Activated CD4-positive, alpha-beta T cell treated with anti-CD3 and anti-CD28 coated beads, Interleukin-2, amount 10 ng/mL, durations not matched to agents 24 days and 14 days (primary cell): ENCODE measurements at places on chromosomes 2 and 18. TPM values are rescaled to one million over a fixed set of nuclear protein-coding genes. Genes with fewer than 3 reads are reported as not detected.

Gene CD8B
- 0.50 TPM in 1 of 2 replicates, not detected in the other for total RNA-seq

DNA sequence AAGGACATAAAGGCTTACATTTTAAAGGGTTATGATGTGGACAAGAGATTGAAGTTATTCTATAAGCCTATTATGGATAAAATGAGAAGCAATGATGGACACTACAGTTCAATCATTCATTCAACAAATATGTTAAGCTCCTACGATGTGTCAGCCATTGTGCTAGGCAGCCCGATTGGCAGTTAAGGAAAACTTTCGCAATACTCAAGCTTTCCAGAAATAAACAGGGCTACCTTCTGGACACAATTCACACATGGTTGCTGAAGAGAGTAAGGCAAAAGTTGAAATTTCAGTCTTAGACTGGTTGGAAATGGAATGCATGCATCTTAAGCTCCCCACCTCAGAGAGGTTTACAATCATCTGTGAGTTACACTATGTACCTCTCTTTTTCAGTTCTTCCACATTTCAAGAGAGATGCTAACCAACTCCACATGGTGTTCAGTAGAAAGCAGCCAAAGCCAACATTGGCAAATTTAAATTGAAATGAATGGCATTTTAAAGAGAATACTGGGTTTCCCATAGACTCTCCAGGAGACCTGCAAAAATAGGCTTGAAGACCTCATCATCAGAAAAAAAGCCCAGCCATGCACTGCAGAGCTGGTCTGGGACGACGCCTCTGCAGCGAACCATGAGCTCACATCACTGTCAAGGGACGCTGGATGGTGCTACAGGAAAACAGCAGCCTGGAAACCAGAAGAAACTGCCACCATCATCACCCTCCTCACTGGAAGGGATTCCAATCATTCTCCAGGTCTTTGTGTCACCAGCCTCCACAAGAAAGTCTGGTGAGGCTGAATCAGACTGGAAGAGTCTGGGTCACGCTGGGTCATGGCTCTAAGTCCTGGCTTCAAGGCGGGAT lies 276.3 kb downstream of the AFF3 start:
- no peak overlapping the region for H3K27ac ChIP-seq
- no peak overlapping the region for H3K4me3 ChIP-seq
- no peaks in the 10 kb centered on the region for H3K36me3 ChIP-seq
- H3K27me3 ChIP-seq, result no peaks in the 10 kb centered on the region
- H3K4me1 ChIP-seq, result peaks cover 8% of the 10 kb centered on the region
- DNase-seq, result peak; percentile 36

GRCh38 chr2:216673021-216673420 lies 22.3 kb downstream of the IGFBP5 start:
- no peak overlapping the region for H3K27ac ChIP-seq
- no peak overlapping the region for H3K4me3 ChIP-seq
- DNase-seq, result no peak
- no peaks in the 10 kb centered on the region for H3K4me1 ChIP-seq
- no peaks in the 10 kb centered on the region for H3K36me3 ChIP-seq

DNA sequence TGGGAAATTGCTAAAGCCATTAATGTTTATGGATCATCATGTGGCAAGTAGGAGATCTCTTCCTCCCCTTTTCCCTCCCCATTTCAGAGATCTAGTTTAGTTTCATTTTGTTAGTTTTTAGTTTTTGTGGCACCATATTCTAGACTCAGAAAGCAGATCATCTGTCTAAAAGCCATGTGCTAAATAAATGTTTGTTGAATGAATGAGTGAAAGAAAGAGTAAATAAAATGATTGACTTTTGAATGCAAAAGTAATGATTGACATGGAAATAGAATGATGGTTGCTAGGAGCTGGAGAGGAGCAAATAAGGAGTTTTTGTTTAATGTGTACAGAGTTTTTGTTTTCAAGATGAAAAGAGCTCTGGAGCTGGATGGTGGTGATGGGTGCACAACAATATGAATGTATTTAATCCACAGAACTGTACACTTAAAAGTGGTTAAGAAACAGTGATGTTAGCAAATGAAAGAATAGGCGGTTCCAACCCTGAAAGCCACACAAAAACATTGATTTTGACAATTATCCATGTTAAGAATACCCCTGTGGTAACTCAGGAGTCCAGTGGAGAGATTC lies 23.6 kb downstream of the TMEM178A start:
- no peak overlapping the region for H3K4me3 ChIP-seq
- peaks cover 19% of the 10 kb centered on the region for H3K27me3 ChIP-seq
- DNase-seq, result no peak
- no peaks in the 10 kb centered on the region for H3K36me3 ChIP-seq

GRCh38 chr2:74742471-74742870 lies 88.4 kb downstream of the SEMA4F start:
- DNase-seq, result no peak
- no peak overlapping the region for H3K27ac ChIP-seq
- no peaks in the 10 kb centered on the region for H3K4me1 ChIP-seq
- H3K27me3 ChIP-seq, result peaks cover 2% of the 10 kb centered on the region
- no peak overlapping the region for H3K4me3 ChIP-seq
- H3K36me3 ChIP-seq, result no peaks in the 10 kb centered on the region

Gene SMIM21
- not detected in 2 replicates for total RNA-seq

DNA sequence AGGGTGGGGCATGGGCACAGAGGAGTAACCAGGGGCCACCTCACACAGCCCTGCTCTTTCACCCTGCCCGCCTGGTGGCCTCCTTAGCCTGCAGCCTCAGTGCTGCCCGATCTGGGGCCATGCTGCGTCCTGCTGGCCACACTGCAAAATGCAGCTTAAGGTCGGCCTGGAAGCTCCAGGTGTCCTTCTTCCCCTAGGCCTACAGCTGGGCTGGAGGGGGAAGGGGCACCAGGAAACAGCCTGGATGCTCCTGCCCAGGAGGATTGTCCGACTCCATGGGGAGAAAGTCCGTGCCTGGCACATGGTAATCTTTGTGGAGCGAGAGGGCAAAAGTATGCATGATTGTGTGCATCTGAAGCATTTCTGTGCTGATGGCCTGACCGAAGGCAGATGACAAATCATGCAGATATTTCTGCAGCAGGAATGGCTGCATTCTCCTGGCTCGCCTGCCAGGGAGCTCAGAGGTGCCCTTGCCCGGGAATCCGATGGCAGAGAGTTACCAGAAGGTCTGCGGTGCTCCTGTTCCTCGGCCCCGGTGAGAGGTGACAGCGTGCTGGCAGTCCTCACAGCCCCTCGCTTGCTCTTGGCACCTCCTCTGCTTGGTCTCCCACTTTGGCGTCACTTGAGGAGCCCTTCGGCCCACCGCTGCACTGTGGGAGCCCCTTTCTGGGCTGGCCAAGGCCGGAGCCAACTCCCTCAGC lies 12.8 kb upstream of the ALPP start:
- H3K27me3 ChIP-seq, result no peaks in the 10 kb centered on the region
- no peaks in the 10 kb centered on the region for H3K36me3 ChIP-seq
- no peak overlapping the region for H3K4me3 ChIP-seq
- H3K4me1 ChIP-seq, result peaks cover 18% of the 10 kb centered on the region
- no peak overlapping the region for H3K27ac ChIP-seq

Gene THSD7B
- total RNA-seq, result not detected in 2 replicates

Gene ACTG2
- not detected in 2 replicates for total RNA-seq

GRCh38 chr2:109269706-109270504 lies 140.9 kb downstream of the SH3RF3 start:
- peaks cover 9% of the 10 kb centered on the region for H3K27me3 ChIP-seq
- no peak overlapping the region for H3K4me3 ChIP-seq
- peaks cover 2% of the 10 kb centered on the region for H3K4me1 ChIP-seq
- DNase-seq, result no peak
- H3K27ac ChIP-seq, result no peak overlapping the region
- no peaks in the 10 kb centered on the region for H3K36me3 ChIP-seq

GRCh38 chr2:131588152-131588873 lies 60.6 kb downstream of the CCDC74A start:
- H3K4me3 ChIP-seq, result no peak overlapping the region
- no peaks in the 10 kb centered on the region for H3K36me3 ChIP-seq
- H3K4me1 ChIP-seq, result no peaks in the 10 kb centered on the region
- no peak for DNase-seq

GRCh38 chr2:11465485-11466306 lies at the start of gene E2F6:
E2F6 (minus strand) TSS chr2:11466161; CDS start chr2:11465879, 282 bp downstream.
- peaks cover 30% of the 10 kb centered on the region for H3K4me1 ChIP-seq
- DNase-seq, result peak; percentile 96
- peak within 1 kb of the TSS; percentile 94 for H3K27ac ChIP-seq
- peaks cover 15% of the 10 kb centered on the region for H3K36me3 ChIP-seq

DNA sequence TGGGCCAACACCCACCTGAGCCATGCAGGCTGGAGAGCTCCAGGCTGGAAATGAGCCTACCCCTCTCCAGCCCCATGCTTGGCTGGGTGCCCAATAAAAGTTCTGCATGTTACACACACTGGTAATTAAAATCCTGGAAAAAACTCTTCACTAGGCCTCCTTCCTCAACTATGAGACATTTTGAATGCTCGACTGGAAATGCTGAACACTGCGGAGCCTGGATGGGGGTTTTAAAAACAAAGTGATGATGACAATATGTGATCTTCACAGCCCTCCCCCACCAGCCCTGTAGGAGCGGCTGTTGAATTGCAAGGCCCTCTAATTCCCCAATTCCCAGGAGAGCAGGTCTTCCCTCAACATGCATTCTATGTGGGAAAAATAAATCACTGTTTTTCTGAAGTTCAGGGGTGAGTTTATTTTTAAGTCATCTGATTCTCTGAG lies 179.2 kb downstream of the TTC32 start:
- no peaks in the 10 kb centered on the region for H3K36me3 ChIP-seq
- no peaks in the 10 kb centered on the region for H3K27me3 ChIP-seq
- no peaks in the 10 kb centered on the region for H3K4me1 ChIP-seq

Gene MDH1
- total RNA-seq, result 195 and 208 TPM in 2 replicates

- H3K27ac ChIP-seq, result no peak overlapping the region
- H3K4me3 ChIP-seq, result no peak overlapping the region
- no peaks in the 10 kb centered on the region for H3K36me3 ChIP-seq
- DNase-seq, result no peak
These were observed 334.6 kb upstream of the MGAT5 start for GRCh38 chr2:133919285-133919684.

GRCh38 chr2:199882667-199883066 lies 28.4 kb upstream of the C2orf69 start:
- no peak overlapping the region for H3K27ac ChIP-seq
- no peaks in the 10 kb centered on the region for H3K4me1 ChIP-seq
- no peak for DNase-seq
- H3K36me3 ChIP-seq, result no peaks in the 10 kb centered on the region

DNA sequence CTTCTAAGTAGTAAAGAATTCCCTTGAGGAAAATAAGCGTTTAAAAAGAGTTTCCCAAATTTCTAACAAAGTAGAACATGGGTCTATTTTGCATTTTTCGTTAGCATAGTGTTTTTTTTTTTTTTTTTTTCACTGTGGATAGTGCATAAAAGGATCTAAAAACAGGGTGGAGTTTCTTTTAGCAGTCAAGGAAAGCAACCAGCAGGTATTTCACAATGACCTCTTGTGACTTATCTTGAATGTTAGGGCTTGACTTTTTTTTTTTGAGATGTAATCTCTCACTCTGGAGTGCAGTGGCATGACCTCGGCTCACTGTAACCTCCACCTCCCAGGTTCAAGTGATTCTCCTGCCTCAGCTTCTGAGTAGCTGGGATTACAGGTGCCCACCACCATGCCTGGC lies 14.9 kb upstream of the DGKD start:
- no peaks in the 10 kb centered on the region for H3K36me3 ChIP-seq
- peaks cover 17% of the 10 kb centered on the region for H3K4me1 ChIP-seq
- no peak for DNase-seq
- no peak overlapping the region for H3K4me3 ChIP-seq
- no peak overlapping the region for H3K27ac ChIP-seq
- peaks cover 11% of the 10 kb centered on the region for H3K27me3 ChIP-seq

DNA sequence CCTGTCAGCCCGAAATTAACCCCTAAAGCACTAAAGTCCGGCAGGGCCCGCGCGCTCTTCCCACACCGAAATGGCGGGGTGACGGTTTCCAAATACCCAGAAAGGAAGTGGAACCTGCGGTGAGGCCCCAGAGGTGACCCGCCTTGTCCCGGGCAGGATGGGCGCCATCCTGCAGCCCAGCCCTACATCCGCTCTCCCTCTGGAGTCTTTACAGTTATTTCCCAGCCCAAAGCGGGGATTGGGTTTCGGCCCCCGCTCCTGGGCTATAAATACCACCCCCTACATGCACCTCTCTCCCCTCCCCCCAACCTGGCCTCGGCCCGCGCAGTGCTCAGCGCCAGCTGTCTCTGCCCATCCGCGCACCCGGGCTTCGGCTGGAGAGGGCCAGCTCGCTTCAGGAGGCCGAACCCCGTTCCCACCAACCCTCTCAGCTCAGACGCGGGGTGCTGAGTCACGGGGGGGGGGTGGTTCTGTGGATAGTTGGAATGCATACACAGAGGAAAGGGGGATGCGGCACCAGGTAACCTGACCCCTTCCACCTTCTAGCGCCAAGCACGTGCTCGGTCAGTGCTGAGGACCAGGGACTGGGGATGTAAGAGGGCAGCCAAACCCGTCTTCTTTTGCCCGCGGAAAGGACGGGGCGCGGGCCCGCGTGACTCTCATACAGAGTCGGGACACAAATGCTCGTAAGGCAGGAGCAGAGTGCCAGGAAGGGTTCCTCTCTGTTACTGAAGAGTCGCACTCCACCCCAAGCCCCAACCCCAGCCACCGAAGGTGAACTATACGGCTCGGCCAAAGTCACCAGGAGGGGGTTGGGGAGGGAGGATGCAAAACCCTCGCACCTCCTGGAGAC lies at the start of gene TUBA4B:
TSS of gene TUBA4B (plus strand) at position 344 of the 853 bp plus-strand sequence. CDS start at position 509, 165 bp downstream.
- no peaks in the 10 kb centered on the region for H3K27me3 ChIP-seq
- H3K4me1 ChIP-seq, result peaks cover 55% of the 10 kb centered on the region
- peak; percentile 89 for DNase-seq
- H3K36me3 ChIP-seq, result peaks cover 48% of the 10 kb centered on the region
- H3K27ac ChIP-seq, result peak within 1 kb of the TSS; percentile 91

DNA sequence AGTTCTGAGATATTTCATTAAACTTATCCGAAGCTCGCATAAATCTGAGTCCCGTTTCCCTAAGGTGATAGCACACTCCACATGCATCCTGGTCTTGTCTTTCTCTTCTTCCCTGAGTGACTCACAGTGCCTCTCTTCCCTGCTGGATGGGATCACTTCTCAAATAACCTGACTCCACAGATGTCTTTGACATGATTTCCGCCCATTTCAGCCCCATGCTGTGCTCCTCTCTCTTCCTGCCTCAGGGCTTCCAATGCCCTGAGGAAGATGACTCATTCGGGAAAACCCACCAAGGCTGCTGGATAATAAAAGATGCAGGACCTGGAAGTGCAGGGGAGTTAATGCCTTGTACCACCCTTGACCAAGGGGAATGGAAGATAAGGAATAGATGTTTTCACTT lies 441.7 kb upstream of the SOX11 start:
- H3K27me3 ChIP-seq, result no peaks in the 10 kb centered on the region
- H3K4me3 ChIP-seq, result no peak overlapping the region
- no peaks in the 10 kb centered on the region for H3K4me1 ChIP-seq
- H3K27ac ChIP-seq, result no peak overlapping the region
- H3K36me3 ChIP-seq, result no peaks in the 10 kb centered on the region

GRCh38 chr2:189570570-189571031 lies 10.0 kb downstream of the SLC40A1 start:
- H3K4me3 ChIP-seq, result no peak overlapping the region
- H3K4me1 ChIP-seq, result peaks cover 15% of the 10 kb centered on the region
- no peak for DNase-seq
- H3K36me3 ChIP-seq, result no peaks in the 10 kb centered on the region
- H3K27ac ChIP-seq, result no peak overlapping the region
